SHP77 (cell line): ENCODE measurements at places on chromosomes 11 and 22.

DNA sequence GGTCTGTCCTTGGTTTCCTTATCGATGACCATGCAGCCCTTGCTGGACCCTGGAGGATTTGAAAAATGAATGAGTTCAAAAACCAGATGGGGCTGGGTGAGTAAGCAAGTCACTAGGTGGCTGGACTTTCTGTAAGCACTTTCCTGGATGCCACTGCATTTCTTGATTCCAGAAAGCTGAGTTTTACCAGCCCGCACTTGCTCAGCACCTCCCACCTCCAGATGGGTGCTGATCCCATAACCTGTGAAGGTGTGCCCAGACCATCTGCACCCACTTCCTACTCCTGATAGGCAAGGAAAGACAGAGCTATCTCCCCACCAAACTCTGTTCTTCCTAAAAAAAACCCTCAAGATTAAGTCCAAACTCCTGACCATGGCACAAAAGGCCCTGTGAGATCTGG, 21.1 kb downstream of the ASCC2 start:
- DNase-seq = no peak

GRCh38 chr22:39362932-39363331, 13.1 kb downstream of the SYNGR1 start:
- no peak for DNase-seq

DNA sequence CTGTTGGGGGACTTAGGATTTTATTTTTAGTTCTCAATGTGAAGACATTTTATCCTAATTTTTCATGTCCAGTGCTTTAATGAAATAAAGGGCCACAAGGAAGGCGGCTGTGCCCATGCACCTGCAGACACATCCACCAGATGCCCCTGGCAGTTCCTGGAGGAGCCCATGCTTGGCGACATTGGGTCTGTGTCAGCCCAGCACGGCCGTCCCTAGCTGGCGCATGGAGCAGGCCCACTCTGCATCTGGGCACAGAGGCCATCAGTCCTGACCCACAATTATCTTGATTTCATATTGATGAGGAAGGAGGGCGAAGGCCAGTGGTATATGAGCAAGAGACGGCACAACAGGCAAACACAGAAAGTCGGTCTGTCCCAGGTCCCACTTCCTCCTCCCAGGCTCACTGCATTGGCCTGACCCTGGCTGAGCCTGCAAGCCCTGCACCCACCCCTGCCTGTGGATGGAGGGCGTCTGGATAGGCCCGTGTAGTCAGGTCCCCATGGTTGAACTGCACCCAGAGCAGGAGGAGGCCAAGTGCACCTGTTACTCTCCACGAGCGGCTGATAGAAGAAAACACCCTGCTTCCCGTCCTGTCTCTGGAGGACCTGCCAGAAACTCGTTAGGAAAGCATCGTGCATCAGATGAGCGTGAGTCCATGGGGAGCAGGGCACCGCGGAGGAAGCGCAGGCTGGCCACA, 296.9 kb downstream of the BRD1 start:
- DNase-seq = no peak

GRCh38 chr11:86906198-86906597, 49.0 kb downstream of the FZD4 start:
- DNase-seq = no peak

DNA sequence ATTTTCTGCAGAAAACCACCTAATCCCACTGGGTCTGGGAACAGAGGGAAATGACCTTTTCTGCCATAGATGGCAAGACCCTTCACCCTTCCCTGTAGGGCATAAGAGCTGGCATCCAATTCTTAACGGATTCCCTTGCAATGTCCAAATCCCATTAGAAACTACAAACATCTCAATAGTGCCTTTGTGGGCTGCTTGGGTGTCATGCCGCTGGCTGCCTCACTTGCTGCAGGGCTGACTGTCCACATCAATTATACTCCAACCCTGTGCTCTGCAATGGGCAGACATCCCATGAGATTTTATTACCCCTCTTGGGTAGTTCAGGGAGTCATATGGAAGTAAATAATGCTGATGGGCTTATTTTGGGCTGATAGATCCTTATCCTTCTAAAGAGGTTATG, 7.3 kb downstream of the GRAP2 start:
- DNase-seq = no peak

- no peak for DNase-seq
Measured at GRCh38 chr22:31973739-31974138, 29.4 kb downstream of the YWHAH start.

DNA sequence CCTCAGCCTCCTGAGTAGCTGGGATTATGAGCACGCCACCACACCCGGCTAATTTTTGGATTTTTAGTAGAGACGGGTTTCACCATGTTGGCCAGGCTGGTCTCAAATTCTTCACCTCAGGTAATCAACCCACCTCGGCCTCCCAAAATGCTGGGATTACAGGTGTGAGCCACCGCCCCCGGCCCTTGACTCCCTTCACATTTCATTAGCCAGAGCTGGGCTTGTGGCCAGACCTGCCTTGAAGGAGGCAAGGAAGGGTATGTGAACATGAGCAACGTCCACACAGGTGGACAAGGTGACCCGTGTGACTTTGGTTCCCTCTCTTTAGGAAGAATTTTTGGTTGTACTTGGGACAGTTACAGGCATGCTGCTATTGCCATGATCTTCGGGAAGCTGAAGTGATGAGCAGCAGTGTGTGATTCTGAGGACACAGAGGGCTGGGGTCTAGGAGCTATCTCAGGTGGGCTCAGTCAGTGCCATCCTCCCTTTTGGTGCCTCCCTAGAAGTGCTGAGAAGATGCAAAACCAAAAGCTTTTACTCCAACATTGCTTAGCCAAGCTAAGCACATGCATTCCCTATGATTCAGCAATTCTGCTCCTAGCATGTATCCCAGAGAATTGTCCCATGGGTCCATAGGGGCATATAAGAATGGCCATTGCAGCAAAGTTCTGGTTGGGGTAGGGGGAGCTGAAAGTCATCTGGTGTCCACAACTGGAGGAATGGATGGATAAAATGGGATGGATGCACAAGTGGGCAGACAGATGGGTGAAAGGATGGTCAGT, 6.1 kb downstream of the AP5B1 start:
- DNase-seq = no peak

DNA sequence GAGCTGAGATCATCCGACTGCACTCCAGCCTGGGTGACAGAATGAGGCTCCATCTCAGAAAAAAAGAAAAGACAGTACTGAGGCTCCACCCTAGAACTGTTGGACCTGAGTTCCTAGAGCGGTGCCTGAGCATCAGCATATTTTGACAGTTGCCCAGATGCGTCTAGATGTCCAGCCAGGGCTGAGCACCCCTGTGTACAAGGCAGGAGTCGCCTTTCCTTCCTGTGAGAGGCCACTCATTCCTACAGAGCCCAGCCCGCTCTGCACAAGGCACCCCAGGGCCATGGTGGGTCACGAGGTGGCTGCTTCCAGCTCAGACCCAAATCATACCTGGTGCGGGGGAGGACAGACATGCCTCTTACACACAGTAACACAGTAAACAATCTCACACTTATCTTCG, 15.9 kb downstream of the SAMM50 start:
- DNase-seq = no peak

DNA sequence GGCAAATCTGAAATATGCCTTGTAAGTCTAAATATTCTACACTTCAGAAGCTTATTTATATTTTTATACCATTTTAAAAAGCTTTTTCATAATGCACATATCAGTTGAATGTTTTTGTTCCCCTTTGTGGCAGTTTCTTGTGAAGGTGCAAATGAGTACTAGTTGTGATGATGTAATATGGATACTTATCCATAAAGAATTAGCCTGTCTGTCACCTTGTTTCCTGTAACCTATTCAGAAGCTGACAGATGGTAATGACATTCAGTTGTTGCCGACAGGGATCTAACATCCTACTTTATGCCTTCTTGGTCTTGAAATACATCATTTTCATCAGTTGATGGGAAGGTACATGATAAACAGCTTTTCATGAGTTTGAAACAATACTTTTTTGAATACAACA, 2.9 kb downstream of the QSER1 start:
- no peak for DNase-seq

DNA sequence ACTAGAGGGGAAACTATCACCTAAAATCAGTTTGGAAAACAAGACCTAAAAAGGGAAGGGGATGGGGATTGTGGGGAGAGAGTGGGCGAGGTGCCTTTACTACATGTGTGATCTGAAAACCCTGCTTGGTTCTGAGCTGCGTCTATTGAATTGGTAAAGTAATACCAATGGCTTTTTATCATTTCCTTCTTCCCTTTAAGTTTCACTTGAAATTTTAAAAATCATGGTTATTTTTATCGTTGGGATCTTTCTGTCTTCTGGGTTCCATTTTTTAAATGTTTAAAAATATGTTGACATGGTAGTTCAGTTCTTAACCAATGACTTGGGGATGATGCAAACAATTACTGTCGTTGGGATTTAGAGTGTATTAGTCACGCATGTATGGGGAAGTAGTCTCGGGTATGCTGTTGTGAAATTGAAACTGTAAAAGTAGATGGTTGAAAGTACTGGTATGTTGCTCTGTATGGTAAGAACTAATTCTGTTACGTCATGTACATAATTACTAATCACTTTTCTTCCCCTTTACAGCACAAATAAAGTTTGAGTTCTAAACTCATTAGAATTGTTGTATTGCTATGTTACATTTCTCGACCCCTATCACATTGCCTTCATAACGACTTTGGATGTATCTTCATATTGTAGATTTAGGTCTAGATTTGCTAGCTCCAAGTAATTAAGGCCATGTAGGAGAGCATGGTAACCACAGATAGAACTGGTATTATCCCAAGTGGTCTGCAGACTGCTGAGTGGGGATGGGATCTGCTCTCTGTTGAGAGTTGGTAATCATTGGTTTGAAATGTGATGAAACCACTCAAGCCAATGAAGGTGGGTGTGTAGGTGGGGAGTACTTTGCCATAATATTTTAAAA, 3.6 kb downstream of the NEAT1 start:
- DNase-seq = no peak

GRCh38 chr11:65609665-65610064, 4.4 kb downstream of the MAP3K11 start:
- no peak for DNase-seq
